ENCODE measurements at places on chromosomes 11 and 22.
A peak's percentile ranks its signal among the peaks of the same experiment; 100 is the strongest.

GRCh38 chr11:94948070-94948617 is 25.2 kb downstream of the CWC15 start:
- no peak for DNase-seq

GRCh38 chr11:86941077-86941870 is 13.9 kb downstream of the FZD4 start:
- no peak for DNase-seq

GRCh38 chr22:47203554-47203991 is 441.1 kb downstream of the TBC1D22A start:
- DNase-seq = no peak

- DNase-seq = no peak
Observed at GRCh38 chr11:65595131-65595530, 469 bp downstream of the KCNK7 start.

GRCh38 chr11:106047631-106048030 is 25.6 kb upstream of the MSANTD4 start:
- no peak for DNase-seq

DNA sequence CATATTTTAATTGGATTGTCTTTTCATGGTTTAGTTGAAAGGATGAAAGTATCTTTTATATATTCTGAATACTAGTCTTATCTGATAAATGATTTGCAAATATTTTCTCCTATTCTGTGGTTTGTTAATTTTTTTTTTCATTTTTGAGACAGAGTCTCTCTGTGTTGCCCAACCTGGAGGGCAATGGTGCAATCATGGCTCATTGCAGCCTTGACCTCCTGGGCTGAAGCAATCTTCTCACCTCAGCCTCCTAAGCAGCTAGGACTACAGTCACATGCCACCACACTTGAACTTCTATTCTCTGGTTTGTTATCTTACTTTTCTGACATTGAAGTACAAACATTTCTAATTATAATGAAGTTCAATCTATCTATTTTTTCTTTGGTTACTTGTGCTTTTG is 30.0 kb upstream of the FAR1 start:
- DNase-seq = no peak

DNA sequence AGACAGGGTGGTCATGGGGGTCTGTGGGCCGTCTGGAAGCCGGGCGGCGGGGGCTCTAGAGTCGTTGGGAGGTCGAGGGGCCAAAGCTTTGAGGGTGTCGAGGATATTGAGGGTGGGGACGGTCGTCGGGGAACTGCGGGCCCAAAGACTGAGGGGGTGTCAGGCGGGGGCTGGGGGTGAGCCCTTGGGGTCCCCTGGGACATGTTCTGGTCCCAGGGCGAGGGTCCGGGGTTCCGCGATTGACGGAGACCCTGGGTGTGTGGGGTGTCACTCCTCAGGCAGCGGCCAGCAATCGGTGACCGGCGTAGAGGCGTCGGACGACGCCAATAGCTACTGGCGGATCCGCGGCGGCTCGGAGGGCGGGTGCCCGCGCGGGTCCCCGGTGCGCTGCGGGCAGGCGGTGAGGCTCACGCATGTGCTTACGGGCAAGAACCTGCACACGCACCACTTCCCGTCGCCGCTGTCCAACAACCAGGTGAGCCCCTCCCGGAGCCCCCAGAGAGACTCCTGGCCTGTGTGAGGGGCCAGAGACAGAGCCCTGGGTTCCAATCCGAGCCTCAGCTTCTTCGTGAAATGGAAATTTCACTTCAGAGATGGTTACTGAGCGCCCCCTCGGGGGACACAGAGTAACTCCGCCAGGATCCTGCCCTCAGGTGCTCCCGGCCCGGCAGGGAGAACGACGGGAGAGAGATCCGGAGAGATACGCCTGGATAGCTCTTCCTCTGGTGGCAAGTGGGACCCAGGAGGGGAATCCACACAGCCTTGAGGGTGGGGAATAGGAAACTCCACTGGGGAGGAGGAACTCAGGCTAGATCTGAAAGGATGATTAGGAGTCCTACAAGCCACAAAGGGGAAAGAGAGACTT is 714 bp downstream of the SDF2L1 start:
- DNase-seq = peak; percentile 61

GRCh38 chr11:61123775-61124571 is 21.7 kb downstream of the CD5 start:
- no peak for DNase-seq

DNA sequence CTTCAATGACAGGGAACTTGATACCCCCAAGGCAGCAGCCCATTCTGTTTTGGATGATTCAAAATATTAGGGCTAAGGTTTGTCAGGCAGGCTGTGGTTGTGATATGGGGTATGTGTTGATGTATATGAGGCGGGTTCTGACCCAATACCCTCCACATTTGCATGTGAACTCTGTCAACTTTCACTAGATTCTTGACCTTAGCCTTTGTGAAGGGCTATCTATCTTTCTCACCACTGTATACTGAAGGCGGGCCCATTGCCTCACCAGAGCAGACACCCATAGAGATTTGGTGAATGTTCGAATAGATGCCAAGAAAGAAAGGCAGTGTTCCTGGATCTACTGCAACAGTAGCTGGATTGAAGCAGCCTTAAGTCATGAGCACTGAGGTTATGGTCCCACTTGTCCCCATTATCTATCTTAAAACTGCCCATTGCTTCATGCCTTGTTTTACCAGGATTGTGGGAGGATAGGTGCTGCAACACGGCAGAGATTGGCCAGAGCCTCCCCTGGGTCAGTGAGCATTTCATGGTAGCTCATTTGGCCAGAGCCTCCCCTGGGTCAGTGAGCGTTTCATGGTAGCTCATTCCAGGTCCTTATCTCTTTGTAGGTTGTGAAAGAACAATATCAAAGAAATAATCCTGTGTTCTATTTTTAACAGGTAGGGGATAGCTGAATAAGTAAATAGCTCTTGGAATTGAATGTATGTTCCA is 399.6 kb downstream of the TMEM135 start:
- no peak for DNase-seq

- no peak for DNase-seq
Observed at GRCh38 chr11:131867457-131868257, 497.2 kb downstream of the NTM start.

DNA sequence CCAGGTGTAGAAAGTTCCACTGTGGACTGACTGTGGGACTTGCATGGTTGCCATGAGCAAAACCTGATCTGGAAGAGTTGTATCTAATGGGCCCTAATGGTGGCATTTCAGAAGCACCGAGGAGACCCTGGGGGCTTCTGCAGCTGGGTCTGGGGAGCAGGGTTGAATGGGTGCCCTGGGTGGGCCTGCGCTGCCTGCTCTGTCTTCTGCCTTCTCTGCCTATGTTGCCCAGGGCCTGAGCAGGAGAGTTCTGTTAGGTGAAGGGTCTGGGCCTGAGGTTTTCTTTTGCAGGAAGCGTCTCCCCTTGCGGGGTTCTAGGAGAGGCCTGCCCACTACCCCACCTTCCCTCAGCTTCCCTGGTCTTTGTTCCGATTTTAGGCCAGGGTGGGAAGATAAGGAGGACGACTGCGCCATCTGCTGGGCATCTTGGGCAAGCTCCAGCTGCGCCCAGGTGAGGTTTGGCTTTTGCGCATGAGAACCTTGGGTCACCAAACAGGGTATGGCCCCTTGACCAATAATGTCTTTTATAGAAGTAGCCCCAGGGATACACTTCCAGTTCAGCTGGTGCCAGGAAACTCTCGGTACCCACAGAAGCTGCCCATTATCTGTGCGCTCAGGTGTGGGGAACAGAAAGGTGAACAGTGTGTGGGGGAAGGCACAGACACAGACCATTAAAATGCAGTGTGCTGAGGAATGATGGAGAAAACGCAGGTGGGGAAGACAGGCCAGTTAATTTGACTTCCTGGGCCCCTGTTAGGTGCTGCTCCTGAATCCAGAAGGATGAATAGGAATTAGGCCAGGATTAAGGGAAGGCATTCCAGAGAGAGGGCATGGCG is 23.2 kb downstream of the COMMD9 start:
- DNase-seq = peak; percentile 33

DNA sequence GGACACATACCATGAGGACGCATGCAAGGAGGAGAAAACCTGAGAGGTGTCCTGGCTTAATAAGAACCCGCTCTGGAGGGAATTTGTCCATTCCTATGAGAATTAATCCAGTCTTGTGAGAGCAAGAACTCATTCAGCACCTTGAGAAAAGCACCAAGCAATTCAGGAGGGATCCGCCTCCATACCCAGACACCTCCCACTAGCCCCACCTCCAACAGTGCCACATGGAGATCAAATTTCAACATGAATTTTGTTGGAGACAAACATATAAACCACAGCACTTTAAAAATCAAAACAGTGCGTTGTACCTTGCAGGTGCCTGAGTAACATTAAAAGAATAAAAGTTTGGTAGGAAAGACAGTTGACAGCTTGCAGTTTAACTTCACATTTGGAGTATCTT is 11.4 kb downstream of the UBE4A start:
- DNase-seq = no peak

DNA sequence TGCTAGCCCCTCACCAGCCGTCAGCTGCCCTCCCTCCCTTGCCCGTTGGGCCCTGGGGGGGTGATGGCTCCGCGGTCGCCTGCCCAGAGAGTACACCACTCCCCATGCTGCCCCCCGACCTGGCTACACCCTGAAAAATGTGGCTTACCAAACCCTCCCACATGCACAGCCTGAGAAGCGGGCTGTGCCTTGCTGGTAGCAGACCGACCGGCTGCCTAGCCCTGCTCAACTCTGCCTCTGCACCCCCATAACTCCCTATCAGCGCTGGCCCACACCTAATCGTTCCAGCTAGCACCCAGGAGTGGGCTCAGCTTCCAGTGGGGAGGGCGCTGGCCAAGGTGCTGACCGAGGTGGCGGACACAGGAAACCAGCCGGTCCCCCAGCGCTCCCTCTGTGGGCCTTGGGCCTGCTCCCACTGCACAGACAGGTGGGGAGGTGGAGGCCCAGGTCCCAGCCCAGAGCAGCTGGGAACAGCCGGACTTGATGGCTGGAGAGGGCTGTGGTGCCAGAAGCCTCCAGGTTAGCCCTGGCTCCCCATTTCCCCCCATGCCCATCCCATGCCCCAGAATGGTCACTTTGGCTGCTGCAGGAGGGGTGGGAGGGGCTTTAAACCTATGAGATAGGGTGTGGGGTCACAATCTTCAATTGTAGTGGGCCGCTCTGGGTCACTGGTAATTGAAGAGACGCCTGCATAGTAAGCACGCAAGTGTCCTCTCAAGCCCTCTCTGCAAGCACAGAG is 32.1 kb upstream of the PRODH start:
- DNase-seq = no peak

GRCh38 chr11:117185736-117186430 is 7.3 kb downstream of the SIDT2 start:
- no peak for DNase-seq

DNA sequence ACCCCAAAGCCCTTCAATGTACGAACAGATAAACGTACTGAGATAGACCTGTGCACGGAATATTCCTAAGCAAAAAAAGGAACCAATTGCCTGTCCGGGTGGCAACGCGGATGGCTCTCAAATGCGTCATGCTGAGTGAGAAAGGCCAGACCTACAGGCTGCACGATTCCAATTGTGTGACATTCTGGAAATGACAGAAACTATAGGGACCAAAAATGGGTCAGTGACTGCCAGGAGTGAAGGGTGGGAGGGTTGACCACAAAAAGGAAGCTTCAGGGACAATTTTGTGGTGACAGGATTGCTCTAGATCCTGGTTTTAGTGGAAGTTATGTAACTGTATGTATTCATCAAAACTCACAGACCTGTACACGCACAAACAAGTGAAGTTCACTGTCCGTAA is 24.0 kb upstream of the SYT8 start:
- DNase-seq = no peak

- no peak for DNase-seq
Observed at GRCh38 chr22:42308892-42309468, 38.5 kb upstream of the TCF20 start.

- no peak for DNase-seq
Observed at GRCh38 chr11:96567176-96567575, 177.4 kb downstream of the JRKL start.

- DNase-seq = no peak
Observed at GRCh38 chr22:37089434-37089833, 20.1 kb downstream of the TMPRSS6 start.

DNA sequence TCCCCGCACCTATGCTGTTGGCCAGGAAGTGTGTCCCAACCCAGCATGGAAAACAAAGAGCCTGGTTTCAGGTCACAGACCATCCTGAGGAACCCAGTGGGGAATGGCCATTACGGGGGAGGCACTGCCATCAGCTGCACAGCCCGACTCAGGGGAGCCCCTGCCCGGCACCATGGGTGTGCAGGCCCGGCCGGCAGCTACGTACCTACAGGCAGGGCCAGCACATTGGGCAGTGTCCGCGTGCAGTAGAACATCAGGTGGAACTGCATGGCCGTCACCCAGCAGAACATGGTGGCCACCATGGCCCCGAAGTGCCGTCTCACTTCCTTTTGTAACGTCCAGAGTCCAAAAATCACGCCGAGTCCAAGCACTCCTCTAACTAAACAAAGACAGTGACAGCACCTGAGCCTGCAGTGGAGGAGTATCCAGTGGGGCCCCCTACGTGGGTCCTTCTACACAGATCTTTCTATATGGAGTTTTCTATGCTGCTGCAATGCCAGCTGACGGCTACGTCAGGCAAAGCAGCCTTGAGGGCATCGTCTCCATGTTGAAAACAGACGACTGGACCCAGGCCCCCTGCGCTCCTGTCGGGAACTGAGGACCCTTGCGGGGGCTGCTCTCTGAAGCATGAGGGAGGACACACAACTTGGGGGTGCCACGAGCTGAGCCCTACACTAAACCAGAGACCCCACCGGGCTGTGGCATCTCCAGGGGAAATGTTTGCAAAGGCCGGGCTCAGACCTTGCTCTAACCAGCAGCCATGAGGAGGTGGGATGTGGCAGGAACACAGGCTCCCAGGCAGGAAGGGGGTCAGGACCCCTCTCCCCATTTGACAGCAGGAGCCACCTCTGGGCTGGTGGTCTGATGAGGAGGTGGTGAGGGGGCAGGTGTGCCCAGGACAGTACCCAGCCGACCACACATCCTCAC is 7.7 kb downstream of the ALG12 start:
- no peak for DNase-seq

DNA sequence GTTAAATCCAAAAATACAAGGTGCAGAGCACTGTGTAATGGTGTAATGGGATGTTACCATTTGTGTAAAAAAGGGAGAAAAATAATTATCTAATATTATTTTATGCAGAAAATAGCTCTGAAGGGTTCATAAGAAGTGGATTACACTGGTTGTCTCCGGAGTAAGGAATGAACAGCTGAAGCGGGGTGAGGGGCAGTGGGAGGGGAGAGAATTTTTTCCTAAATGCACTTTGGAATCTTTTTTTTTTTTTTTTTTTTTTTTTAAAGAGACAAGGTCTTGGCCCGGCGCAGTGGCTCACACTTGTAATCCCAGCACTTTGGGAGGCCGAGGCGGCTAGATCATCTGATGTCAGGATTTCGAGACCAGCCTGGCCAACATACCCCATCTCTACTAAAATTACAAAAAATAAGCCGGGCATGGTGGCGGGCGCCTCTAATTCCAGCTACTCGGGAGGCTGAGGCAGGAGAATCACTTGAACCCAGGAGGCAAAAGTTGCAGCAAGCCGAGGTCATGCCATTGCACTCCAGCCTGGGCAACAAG is 6.8 kb upstream of the POLR3H start:
- DNase-seq = no peak

DNA sequence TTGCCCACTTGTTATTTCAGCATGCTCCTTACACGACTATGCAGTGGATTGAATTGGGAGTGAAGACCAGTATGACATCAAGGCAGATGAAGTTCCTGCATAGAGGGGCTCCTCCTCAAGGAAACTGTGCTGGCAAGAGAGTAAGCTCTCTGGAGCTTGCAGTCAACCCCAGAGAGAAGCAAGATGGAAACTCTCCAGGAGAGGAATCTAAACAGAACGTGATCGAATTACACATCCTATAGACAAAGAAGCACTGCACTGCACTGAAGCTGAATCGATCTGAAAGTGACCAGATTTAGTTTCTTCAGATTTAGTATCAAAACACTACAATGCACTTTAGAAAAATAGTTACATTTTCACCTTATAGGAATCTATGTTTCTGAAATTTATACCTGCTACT is 947.7 kb upstream of the TENM4 start:
- DNase-seq = no peak

Data from activated CD4-positive, alpha-beta T cell treated with anti-CD3 and anti-CD28 coated beads for 4 hours (primary cell).